ENCODE measurements at places on chromosomes 5 and 9.

- DNase-seq = peak; percentile 25
Measured at GRCh38 chr9:137064027-137064879, 6.1 kb downstream of the SAPCD2 start.

DNA sequence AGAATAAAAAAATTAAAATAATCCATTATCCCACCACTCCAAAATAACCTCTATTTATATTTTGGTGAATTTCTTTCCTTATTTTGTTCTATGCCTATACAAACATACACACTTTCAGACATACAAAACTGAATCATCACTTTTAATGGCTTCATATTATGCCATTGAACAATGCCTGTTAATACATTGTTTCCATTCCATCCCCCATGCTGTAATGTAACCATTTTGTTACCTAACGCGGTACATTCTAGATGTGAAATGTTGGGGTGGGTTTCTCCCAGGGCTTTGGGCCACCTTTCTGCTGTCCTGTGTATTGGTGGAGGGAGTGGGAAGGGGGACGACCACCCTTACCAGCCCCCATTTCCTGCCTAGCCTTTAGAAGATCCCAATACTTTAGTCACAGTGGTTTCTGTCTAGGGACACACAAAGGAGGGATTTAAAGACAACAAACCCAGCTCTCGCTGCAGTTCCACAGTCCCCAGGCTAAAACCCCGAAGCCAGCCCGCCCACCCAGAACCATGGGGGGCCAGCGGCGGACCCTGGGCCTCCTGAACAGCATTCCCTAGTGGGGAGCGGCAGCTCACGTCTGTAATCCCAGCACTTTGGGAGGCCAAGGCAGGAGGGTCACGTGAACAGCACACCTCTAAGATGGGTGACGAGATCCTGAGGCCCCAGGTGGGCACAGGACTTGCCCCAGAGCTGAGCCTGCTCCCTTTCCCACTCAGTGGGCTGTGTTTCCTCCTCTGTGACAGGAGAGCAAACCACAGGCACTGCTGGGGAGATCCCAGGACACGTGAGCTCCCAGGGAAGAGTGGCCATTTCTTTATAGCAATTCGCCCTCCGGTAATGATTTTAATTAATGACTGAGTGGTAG lies 56.9 kb upstream of the STXBP1 start:
- no peak for DNase-seq

DNA sequence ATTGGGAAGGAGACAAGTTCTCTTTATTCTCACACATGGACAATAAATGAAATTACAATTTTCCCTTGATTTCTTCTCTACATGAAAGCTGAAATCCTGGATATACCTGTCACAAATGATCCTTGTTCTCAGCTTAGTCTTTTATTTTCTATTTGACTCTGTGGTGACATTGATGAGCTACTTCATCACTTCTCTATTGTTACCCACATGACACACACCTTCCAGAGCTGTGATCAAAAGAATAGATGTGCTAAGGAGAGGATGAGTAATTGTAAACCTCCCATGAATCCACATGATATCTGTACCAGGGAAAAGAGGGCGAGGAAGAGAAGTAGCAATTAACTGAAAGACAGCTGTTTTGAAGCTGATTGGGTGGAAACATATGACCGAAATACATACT lies 102.0 kb downstream of the CAVIN4 start:
- DNase-seq = no peak

DNA sequence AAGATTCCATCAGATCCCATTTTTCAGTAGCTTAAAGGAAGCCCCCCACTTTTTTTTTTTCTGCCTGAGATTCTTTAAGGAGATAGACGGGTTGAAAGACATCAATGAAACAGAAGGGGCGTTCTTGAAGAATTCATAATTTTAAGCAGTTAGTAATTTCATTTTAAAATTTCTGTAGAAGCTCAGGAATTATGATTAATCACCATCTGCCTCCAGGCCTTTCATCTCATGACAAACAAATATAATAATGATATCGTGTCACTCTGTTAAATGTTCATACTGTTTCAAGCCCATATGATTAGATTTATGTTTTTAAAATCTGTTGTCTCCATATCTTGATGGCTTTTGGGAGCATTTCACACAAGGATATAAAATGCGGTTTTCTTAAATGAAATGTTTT lies 75.2 kb downstream of the NPR3 start:
- no peak for DNase-seq

GRCh38 chr5:117177302-117177701 lies 602.7 kb upstream of the SEMA6A start:
- no peak for DNase-seq

GRCh38 chr9:98971168-98971914 lies 27.6 kb downstream of the COL15A1 start:
- DNase-seq = no peak

- no peak for DNase-seq
Measured at GRCh38 chr5:154390096-154390495, 55.7 kb upstream of the SAP30L start.

DNA sequence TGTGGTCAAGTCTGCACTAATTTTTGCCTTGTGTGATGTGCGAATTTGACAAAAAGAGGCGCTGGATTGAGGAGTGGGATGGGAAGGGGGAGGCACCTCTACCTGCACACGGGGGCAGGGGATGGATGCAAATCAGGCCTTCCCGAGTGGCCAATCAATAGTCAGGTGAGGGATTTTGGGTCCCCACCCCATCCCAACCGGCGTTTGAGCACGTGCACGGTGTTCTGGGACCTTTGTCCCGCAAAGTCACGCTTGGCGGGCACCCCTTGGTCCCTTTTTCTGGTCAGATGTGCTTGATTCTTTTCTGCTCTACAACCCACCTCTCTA lies 685 bp upstream of the ADAMTS19 start:
- peak; percentile 46 for DNase-seq

- DNase-seq = no peak
Measured at GRCh38 chr9:36603006-36603405, 30.3 kb downstream of the MELK start.

Measured in C1 segment of cervical spinal cord (tissue), 14 donors.